Muscle of leg (tissue), 16 donors: ENCODE measurements at places on chromosomes 11 and 22. TPM values are rescaled to one million over a fixed set of nuclear protein-coding genes. Genes with fewer than 3 reads are reported as not detected.
A peak's percentile ranks its signal among the peaks of the same experiment; 100 is the strongest.

ELMOD1 gene
- 4.3 TPM for total RNA-seq

CADM1 gene
- 37.1 TPM for total RNA-seq

KDELR3 gene
- 36.4 TPM for total RNA-seq

SYCE3 gene
- not detected for total RNA-seq

NAV2 gene
- total RNA-seq, result 25.7 TPM

TEX12 gene
- total RNA-seq, result 0.22 TPM

CBLIF gene
- total RNA-seq, result not detected

MRGPRE gene
- not detected for total RNA-seq

RTN4R gene
- total RNA-seq, result 7.3 TPM

TRIM49D1 gene
- total RNA-seq, result not detected

DNA sequence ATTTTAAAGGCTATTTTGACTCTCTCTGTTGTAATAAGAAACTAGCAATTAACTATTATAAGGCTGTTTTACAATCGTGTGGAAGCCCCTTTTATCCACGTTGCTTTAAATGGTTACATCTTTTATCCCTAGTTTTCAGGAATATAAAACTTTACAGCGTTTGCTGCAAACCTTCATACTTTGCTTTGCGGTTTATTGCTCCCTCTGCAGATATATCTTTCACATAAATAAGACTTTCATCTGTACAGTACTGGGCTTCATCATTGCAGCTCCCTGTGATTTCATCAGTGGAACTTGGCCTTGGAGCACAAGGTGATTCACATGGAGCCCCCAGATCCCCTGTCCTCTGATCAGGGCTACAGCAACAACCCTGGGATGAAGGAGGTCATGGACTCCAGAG, 25.6 kb downstream of the HTR3A start:
- DNase-seq, result no peak

GRCh38 chr11:46743693-46744339, 24.8 kb downstream of the F2 start:
- no peak for DNase-seq

GRCh38 chr11:77167111-77167626, 39.1 kb downstream of the MYO7A start:
- DNase-seq, result no peak

GRCh38 chr22:37898441-37899181, 7.5 kb upstream of the MICALL1 start:
- DNase-seq, result no peak

DNA sequence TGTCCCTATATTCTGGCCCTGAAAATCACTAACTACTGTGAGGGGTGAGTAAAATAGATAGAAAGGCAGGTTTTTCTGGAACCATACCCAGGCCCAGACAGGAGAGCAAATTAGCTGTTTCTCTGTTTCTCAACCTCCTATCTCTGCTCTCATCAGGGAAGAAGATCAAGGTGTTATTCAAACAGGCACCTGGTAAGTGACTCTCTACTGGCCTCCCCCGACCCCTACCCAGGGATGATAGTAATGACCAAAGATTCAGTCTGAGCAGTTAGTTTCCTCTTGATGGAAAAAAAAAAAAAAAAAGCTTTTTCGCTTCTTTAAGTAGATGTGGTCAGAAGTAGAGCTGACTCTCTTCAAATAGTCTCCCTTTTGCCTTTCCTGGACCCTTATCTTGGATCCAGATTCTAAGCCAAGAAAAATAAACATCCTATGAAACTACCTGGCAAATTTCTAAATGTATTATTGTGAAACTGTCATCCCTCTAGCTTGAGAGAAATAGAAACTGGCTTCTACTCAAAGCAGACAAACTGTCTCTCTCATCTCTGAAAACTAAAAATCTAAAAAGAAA, 9.9 kb downstream of the LRRC4C start:
- DNase-seq, result no peak

DNA sequence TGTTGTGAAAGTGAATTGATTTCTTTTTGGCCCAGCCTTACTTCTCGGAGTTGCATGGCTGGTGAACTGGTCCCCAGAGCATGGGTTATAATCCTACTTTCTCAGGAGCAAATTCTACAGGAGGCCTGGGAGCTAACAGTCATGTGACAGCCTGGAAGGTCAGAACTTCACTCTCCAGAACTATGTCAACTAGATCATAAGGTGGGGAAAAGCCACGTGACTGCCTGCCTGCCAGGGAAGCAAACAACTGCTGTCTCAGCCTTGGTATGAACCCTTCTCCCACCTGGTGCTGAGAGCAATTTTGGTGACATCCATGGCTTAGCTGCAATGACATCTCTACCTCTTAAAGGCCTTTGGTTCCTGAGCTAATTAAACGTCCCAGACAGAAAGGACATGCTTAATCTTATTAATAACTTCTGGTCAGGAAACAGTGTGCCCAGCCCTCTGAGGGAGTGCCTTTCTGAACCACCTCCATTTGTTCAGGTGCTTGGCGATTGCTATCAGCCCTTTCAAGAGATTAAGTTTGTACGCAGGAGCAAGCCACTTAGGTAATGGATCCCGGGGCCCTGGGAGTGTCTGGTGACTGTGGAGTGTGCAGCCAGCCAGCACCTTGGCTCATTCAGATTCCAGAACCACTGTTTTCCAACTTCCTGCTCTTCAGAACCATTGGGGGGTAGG, 1.4 kb upstream of the CREB3L1 start:
- peak; percentile 7 for DNase-seq

- no peak for DNase-seq
These were observed 2.4 kb downstream of the C22orf15 start for GRCh38 chr22:23764899-23765881.

- DNase-seq, result no peak
These were observed 791.2 kb upstream of the FAT3 start for GRCh38 chr11:91433284-91434010.

DNA sequence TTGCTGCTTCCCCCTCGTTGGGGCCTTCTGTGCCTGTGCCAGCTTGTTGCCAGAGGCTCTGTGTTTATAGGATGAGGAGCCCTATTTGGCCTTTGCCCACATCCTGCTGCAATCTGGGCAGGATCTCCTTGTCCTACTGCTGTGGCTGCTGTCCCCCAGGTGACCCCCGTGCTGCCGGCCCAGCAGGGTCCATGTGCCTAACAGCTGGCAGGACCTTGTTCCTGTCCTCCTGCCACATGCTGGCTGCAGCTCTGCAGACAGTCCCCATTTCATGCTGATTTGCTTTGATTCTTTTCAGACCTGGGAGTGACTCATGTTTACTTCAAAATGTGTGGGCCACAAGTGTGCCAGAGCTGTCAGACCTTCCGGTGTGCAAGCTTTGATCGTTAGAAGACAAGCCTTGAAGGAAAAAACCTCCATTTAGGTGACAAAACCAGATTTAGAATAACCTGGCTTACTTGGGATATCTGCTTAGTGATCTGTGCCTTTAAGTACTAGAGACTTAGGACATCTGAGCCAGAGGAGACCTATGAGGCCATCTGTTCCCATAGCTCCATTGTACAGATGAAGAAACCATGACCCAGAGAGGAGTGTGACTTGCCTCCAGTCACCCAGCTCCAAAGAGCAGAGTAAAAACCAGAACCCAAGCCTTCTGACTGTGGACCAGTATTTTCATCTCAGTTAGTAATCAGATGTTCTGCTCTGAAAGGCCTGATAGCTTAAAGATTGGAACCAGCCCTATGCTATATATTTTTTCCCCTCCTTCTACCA, 11.1 kb downstream of the NAV2 start:
- DNase-seq, result peak; percentile 24

DNA sequence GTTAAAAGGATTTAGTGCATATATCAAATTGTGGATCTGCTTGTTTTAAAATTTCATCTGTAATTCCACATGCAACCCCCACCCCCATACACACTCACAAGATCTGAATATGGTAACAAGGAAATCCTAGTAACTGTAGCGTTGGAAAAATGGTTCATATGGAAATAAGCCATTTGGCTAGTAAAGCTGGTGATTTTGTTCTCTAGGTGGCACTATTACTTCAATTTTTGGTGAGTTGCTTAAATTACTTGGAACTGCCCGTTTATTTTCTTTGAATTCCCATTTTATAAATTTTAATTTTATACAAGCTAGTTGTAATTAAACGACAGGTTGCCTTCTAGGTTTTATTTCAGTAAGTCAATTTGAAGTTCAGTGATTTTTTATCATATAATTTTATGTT, 5.3 kb downstream of the BDNF start:
- DNase-seq, result peak; percentile 35

GRCh38 chr11:36885154-36885553, 287.1 kb upstream of the RAG2 start:
- no peak for DNase-seq

GRCh38 chr11:60957188-60957587, 5.2 kb upstream of the SLC15A3 start:
- no peak for DNase-seq

- DNase-seq, result peak; percentile 73
These were observed at the start of gene CASP12 for GRCh38 chr11:104897891-104898684. TSS of gene CASP12 (minus strand) at chr11:104898460.

GRCh38 chr11:121645596-121645995, 192.8 kb upstream of the SORL1-AS1 start:
- DNase-seq, result no peak

- DNase-seq, result no peak
These were observed 144.6 kb downstream of the ADAMTS15 start for GRCh38 chr11:130593064-130593463.

- no peak for DNase-seq
These were observed 364.6 kb downstream of the LUZP2 start for GRCh38 chr11:24861440-24861839.

DNA sequence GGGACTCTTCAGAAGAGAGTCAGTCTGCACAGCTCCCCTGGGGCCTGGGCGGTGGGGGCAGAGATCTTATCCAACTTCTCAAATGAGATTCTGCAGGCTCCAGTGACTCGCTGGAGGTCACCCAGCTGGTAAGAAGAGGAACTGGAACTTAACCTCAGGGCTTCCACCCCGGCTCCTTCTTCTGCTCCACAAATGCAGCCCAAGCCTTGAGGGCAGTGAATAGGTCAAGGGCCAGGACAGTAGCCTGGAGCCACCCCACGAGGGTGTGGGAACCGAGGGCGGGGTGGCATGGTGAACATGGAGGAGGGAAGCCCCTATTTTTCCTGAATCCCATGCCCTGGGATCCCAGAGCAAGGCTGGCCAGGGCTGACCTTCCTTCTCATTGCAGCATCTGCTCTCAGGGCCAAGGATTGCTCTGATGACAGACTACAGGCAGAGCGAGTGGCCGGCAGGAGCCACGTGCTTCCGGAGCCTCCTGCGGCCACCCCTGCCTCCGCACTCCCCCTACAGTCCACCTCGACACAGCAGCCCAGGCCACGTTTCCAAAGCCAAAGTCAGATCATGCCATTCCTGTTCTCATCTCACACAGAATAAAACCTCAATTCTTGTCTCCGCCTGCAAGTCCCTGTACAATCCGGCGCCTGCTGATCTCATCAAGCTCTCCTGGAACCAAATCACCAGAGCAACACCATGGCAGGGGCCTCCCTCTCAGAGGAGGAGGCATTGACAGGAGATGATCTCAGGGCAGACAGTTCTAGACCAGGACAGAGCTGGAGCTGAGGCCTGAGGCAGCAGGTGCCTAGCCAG, 21.1 kb upstream of the UPK3A start:
- DNase-seq, result peak; percentile 87

DNA sequence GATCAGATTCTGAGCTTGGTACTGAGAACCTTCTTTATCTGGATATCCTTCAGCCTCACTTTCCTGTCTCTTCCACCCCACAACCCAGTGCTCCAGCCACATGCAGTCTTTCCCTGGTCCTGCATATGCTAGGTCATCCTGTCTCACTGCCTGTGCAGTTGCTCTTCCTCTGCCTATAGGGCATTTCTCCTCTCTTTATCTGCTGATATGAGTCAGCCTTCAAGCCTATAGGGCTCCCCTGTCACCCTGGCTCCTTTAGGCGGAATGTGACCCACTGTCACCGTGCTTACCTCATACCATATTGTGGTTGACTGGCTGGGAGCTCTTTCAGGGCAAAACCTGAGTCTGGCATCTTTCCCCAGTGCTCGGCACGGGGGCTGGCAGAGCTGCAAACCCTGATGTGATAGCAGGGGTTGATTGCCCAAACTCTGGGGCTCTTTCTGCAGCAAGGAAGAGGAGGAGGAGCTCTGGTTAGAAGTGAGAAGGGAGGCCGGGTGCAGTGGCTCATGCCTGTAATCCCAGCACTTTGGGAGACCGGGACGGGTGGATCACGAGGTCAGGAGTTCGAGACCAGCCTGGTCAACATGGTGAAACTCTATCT, 26.3 kb downstream of the MEI1 start:
- DNase-seq, result no peak

GRCh38 chr11:47593492-47593933, 698 bp downstream of the C1QTNF4 start:
- no peak for DNase-seq

DNA sequence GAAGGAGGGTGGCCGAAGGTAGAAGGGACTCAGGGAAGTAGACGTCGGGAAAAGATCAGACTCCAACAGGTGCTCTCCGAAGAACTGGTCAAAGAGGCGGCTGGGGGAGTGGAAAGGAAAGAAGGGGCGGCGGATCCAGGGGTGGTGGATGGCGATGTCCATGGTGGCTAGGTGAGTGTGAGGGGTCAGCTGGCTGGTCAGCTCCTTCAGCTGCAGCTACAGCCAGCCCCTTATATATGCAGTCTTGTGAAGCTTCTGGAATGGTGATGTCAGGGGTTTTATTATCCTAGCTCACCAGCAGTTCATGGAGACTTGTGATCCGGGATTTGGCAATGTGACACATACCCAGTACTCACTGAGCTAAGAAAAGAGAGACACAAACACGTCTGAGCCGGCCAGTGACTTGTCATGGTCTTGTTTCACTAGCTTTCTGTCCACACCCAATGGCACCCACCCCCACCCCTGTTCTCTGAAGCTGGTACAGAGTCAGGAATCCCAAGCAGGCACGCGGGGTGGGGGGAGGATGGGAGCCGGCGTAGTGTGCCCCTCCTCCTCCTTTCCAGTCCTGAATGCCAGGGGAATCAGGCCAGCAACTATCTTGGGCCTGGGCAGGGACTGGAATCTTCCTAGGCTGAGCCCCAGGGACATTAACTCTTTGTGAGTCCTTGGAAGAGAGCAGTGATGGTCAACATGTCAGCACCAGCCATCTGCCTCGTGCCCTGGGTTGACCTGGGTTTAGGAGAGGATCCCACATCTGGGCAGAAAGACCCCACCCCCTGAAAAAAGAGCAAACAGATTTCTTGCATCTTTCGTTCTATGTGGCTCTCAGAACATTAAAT, at the start of gene CRYAB:
CRYAB (minus strand) TSS at position 208 of the 839 bp plus-strand sequence; CDS start at position 162, 46 bp downstream.
- peak; percentile 95 for DNase-seq

GRCh38 chr11:13638422-13638821, 30.0 kb upstream of the FAR1 start:
- DNase-seq, result no peak
